ENCODE measurements at places on chromosomes 6 and 20.

DNA sequence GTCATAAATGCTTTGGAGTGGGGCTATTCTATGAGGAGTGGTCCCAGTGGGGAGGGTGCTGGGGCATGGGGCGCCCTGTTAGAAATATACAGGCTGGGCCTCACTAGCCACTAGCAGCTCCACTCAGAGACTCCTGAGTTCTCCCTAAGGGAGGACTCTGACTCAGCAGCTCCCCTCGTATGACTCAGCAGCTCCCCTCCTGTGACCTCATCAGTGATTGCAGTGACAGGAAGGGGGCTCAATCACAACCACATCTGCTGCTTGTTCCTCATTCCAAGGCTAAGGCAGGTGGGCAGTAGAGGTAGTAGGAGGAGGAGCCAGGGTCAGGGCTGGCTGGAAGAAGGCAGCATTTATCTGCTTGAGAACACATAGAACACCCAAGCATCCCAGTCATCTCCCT lies 73.7 kb downstream of the PRND start:
- no peak for DNase-seq

DNA sequence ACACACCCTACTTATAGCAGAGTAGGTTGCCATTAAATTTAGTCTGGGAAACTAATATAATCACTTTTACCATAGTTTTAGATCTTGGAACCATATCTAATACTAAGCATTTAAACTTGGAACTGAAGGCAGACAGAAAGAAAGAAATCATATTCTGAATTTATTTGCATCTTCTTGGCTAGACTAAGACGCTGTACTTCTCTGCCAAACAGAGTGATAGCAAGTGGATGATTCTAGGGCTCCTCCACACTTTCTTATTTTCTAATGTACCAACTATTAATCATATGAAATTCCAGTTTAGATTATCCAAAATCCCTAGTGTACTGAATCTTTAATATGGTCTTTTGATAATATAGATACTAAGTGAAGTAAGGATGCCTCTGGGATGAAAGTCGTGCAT lies 277.0 kb downstream of the CENPW start:
- no peak for DNase-seq

- no peak for DNase-seq
Measured at GRCh38 chr6:35086636-35087360, 54.3 kb downstream of the TCP11 start.

DNA sequence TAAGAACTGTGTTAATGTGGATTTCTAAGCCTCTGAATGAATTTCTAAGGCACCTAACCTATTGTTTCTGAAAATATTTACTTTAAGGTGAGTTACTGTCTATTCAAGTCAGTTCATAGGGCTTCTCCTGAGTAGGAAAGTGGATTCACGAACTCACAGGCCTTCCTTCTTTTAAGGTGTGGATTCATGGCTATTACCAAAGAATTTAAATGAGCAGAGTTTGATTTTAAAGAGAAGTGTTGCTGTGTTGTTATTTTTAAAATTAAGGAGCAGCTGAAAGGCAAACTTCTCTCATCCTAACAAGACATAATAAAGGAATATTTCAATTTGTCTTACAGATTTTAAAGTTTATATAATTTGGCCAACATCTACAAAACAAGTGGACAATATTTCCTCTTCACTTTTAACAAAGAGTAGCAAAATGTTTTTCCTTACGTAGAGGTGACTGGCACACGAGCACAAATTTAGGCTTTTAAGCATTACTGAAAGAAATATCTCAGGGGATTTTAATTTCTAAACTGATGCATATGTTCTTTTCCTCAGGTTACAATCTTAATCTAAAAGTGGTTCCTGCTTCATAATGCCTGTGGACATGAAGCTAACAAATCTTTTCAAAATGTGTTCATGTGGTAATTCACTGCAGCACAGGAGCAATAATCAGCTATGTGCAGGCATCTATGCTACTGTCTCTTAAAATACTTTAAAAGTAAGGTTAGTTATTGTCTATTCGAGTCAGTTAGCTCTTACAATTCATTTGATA lies 602 bp upstream of the TSPYL4 start:
- no peak for DNase-seq

- no peak for DNase-seq
Measured at GRCh38 chr20:34201531-34201930, 39.7 kb upstream of the ASIP start.

DNA sequence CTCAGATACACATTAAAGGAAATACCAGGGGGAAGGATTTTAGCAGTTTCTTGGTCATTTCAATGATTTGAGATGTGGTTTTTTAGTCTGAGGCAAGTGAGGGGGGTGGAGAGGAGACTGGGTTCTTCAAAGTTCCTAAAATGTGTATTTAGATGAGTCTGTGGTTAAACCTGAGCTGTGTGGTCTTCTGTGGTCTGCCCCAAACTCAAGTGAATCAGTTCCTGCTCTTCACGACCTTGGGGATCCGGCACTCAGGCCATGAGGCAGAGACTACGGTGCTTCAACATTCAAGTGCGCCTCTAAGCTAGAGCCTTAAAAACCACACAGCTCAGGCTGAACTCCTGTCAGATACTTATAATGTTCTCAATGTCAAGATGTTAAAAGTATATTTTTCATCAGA lies 406.7 kb downstream of the LMBRD1 start:
- no peak for DNase-seq

- DNase-seq: no peak
Measured at GRCh38 chr6:157711060-157711459, 112.0 kb upstream of the SNX9 start.

DNA sequence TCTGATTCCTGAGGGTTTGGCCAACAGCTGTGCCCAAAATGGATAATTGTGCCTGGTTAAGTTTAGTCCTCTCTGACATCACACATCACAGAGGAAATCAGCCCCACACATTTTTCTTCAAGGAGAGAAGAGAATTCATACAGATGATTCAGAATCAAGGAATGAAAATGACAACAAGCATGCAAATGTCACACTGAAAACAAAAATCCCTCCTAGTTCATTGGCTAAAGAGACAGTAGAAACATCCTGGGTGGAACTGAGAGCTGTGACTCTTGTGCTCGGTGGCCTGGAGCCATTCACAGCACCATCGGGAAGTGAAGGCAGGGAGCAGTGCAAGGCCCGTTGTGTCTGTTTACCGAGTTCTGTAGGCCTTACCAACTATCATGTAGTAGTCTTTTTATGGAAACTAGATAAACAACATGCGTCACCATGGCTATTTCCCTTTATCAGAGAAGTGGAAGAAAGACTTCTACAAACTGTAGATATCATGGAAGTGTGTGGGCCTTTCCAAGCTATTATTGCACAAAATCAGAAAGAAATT lies 81.7 kb upstream of the TENT5A start:
- no peak for DNase-seq

- DNase-seq: no peak
Measured at GRCh38 chr20:35462351-35462750, 7.0 kb downstream of the CEP250 start.

GRCh38 chr6:116955773-116956172 lies 78.7 kb downstream of the RFX6 start:
- DNase-seq: no peak

DNA sequence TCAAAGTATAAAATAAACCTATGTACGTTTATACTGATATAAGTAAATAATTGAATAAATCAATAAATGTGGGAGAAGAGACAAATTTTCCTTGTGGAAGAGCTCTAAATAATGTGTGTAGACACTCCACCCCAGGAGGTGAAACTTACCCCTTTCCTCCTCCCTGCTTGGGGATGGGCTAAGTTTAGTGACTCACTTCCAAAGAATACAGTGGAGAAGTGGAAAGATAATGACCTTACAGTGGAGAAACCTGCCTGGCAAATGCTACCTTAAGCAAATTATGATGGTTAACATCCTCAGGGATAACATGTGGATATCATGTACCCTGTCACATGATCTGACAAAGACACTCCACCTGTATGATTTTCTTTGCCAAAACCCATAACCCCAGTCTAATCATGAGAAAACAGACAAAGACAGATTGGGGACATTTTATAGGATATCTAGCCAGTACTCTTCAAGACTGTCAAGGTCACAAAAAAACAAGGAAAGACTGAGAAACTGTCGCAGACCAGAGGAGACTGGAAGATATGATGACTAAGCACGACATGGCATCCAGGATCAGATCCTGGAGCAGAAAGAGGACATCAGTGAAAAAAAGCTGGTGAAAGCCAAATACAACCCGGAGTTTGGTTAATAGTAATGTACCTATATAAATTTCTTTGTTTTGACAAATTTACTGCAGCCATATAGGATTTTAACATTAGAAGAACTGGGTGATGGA lies 195.5 kb upstream of the PRDM1 start:
- DNase-seq: no peak

- DNase-seq: no peak
Measured at GRCh38 chr20:57526087-57526884, 1.3 kb upstream of the CTCFL start.

DNA sequence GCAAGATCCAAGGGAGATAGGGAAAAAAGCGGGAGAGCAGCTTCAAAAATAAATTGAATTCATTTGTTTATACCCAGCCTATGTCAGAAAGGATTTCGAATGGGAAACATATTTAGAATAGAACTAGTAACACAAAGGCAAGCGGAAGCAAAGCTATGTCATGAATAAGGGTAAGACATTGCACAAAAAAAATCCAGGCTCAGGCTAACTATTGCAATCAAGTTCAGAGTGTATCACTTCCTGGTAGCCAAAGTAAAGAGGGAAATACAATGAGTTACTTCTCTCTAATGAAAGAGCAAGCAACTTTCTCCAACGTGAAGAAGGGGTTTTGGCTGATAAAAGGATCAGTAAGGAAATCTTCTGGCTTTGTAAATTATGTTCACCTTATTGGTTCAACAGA lies 212.8 kb downstream of the ZMYND8 start:
- no peak for DNase-seq

- no peak for DNase-seq
Measured at GRCh38 chr6:145929037-145929633, 35.0 kb downstream of the SHPRH start.

GRCh38 chr6:160412993-160413392 lies 64.8 kb downstream of the SLC22A3 start:
- DNase-seq: no peak

DNA sequence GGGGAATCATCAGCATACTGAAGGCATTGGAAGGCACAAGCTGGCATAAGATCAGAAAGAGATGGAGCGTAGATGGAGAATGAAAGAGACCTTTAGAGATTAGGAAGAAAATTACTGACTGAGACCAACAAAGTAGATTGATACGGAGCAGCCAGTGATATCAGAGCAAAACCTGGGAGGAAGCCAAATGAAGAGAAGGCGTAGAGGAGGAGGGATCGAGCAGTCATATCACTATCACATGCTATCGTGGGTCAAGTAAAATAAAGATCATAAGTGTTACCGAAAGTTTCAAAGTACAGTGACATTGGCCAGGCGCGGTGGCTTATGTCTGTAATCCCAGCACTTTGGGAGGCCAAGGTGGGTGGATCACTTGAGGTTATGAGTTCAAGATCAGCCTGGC lies 53.6 kb upstream of the FANCE start:
- no peak for DNase-seq

DNA sequence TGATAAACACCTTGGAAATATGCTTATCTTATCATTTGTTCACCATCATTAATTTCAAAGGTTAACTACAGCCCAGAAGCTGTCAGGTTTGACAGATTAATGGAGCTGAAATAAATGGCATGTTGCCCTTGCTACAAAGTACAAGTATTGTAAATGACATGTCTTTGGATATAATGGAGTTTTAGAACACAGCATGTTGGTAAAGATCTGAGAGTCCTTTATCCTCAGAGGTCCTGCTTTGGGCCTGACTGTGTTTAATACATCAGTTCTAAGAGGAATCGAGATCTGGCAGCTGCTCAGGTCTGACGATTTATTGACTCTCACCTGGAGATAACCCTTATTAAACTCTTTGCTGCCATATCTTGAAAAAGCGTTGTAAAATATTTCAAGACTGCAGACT lies 222.7 kb upstream of the OPRM1 start:
- no peak for DNase-seq

DNA sequence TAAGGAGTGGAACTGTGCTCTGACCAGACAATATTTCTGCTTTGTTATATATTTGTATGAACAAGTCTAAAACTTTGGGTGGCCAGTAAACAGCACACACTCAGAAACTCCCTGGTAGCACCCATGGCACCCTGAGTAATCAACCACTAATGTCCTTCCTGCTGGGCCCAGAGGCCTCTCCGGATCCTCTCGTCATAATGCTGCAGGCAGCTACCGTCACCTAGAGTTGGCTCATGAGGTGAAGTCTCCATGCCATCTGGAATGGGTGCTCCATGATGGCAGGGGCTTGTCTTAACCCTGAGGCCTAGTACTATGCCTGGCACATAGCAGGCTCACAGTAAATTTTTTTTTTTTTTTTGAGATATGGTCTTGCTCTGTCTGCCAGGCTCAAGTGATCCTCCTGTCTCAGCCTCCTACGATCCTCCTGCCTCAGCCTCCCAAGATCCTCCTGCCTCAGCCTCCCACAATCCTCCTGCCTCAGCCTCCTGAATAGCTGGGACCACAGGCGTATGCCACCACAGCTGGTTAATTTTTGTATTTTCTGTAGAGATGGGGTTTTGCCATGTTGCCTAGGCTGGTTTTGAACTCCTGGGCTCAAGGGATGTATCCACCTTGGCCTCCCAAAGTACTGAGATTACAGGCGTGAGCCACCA lies 3.0 kb upstream of the SDCBP2 start:
- no peak for DNase-seq

DNA sequence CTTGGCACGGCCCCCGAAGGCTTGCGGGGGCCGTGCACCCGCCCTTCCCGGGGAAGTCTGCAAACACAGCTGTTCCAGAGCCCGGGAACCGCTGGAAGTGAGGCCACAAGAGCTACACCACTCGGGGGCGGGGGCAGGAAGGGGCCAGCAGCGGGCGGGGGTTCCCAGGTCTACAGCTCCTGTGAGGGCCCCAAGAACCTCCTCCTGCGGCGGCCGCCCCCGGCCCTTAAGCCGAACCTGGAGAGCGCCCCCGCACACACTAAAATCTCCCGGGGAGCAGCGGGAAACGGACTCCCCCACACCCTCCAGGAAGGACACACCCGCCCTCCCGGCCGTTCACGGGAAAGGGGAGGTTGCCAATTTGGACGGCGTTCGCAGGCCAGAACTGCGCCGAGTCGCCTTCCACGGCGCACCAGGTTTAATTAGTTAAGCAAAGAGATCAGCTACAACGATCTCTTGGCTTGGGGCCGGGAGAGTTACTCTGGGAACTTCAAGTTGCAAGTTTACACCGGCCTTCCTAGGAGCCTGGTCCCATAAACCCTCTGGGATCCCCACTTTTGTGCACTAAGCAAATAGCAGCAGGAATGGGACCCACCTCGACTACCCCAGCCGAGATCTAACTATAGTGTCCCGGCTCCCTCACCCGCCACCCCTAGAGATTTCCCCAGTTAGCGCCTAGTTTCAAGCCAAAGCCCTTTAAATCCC lies 1.7 kb downstream of the JAG1 start:
- no peak for DNase-seq

DNA sequence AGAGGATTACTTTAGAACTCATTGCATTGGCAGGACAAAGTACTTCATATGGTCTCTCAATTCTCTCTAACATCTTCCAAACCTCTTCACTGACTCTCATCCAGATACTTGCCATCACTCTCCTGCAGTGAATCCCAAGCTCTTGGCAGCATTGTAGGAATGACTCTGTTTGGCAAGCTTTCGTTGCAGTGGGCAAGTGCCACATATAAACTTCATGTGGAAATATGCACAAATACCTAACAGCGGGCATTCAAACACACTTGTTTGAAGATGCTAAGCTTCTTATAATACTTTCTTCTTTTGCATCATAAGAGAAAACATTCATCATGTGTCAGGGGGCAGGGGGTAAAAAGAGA lies 86.2 kb upstream of the F13A1 start:
- no peak for DNase-seq
